ENCODE measurements at places on chromosomes 6 and 20. TPM values are rescaled to one million over a fixed set of nuclear protein-coding genes. Genes with fewer than 3 reads are reported as not detected.

DNA sequence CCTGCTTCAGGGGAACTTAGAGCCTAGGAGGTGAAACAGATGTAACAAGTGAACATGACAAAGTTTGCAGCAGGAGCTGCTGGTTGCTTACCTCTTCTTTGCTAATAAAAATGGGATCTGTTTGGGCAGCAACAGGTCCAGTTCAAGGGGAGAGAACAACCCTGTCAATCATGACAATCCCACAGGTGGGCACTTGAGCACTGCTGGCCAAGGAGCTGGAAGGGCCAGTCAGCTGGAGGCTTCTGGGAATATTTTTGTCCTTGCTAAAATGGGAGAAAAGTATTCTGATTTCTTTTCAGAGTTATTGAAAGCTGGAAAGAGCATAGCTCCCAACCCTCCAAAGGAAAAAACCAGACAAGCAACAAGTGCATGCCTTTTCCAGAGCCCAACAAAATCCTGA, 477.7 kb upstream of the SULF2 start:
- no peak for DNase-seq

- DNase-seq = peak; percentile 97
Observed at GRCh38 chr20:34955231-34956040, at the start of the genes GSS and MYH7B. Gene GSS (minus strand): TSS chr20:34955806. CDS start chr20:34951852, 3,954 bp downstream. Gene MYH7B (plus strand): TSS chr20:34955868. CDS start chr20:34978006, 22,138 bp downstream.

- no peak for DNase-seq
Observed at GRCh38 chr20:20395903-20396568, 28.1 kb downstream of the INSM1 start.

GRCh38 chr6:39167866-39168625, 53.1 kb upstream of the SAYSD1 start:
- no peak for DNase-seq

Gene IMPG1
- not detected for total RNA-seq

GRCh38 chr6:1007159-1007558, 304.7 kb upstream of the FOXQ1 start:
- no peak for DNase-seq

Gene BTNL2
- total RNA-seq = not detected

DNA sequence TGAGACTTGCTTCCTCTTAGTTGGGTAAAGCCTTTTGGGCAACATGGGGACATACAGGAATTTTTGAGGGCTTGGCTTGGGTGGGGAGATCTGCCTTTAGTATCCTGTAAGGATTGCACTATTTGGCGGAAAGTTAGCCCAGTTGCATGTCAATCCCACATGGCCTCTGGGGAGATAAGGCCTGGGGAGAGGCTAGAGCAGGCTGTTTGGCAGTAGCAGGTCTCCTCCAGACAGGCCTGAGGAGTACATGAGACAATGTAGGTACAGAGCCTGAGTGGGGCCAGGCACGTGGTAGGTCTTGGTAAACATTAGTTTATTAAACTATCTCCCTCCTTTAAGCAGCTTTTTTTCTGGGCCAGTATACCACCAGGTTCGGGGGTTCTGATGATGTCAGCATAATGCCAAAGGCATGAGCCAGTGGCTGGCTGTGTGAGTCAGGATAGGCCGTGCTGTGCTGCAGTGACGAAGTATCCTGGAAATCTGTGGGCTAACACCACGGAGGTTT, 147.9 kb downstream of the VEGFA start:
- DNase-seq = peak; percentile 51

DNA sequence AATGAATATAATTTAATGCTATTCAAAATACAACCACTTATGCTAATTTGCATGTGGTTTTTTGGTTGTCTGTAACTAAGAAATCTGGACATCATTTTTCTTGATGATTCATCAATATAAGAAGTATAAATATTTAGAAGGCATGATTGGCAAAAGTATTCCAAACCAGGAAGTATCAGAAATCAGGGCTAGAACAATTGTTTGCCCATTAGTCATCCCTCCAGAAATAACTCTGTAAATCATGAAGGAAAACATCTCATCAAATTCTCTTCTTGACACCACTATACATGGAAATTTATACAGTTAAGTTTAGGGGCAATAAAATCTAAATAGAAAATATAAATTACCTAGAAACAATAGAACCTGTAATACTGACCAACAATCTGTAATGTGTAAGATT, 554.7 kb upstream of the HS3ST5 start:
- no peak for DNase-seq

DNA sequence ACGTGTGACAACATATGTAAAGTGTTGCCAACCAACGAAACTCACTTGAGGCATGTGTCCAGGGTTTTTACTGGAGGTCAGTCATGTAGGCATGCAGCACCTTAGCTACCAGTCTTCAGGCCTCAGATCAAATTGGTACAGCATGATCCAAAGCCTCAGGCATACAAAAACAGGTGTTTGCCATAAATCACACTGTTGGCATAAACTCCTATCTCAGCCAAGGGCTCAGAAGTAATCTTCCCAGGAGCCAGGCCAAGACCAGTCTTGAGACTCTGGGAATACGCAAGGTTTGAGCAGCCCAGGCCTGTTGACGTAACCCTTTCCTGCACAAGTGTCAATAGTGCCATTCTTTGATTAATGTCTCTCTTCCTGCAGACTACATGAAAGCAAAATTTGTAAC, 163.5 kb downstream of the PRL start:
- DNase-seq = no peak

GRCh38 chr20:48903705-48904104, 17.8 kb upstream of the ARFGEF2 start:
- no peak for DNase-seq

GRCh38 chr20:3714092-3714491, 1.7 kb upstream of the SIGLEC1 start:
- no peak for DNase-seq

GRCh38 chr6:12522347-12522746, 194.2 kb upstream of the PHACTR1 start:
- peak; percentile 62 for DNase-seq

GRCh38 chr6:39402239-39402751, 79.8 kb upstream of the KCNK16 start:
- peak; percentile 77 for DNase-seq

DNA sequence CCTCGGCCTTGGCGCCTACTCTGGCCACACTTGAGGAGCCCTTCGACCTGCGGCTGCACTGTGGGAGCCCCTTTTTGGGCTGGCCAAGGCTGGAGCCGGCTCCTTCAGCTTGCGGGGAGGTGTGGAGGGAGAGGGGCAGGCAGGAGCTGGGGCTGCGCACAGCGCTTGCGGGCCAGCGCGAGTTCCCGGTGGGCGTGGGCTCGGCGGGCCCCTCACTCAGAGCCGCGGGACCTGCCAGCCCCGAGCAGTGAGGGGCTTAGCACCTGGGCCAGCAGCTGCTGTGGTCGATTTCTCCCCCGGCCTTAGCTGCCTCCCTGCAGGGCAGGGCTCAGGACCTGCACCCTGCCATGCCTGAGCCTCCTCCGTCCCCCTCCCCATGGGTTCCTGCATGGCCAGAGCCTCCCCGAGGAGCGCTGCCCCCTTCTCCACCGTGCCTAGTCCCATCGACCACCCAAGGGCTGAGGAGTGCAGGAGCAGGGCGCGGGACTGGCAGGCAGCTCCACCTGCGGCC, 136.8 kb downstream of the EPHA7 start:
- DNase-seq = no peak

DNA sequence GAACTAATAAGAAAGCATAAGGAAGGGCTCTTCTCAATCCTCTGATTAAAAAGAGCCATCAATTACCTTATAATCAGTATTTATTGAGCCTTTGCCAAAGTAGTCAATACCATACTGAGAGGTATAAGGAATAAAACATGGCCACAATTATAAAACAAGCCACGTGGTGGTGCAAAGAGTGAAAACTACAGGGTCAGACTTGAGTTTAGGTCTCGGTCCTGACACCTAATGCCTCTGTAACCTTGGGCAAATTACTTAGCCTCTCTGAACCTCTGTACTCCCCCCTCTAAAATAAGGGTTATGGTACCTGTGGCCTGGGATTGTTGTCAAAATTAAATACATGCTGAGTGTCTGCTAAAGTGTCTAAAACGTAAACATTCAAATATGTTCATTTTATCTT, 11.8 kb downstream of the TRIM10 start:
- DNase-seq = no peak

Gene HMGN3
- total RNA-seq = 143 TPM

Gene FAM135A
- total RNA-seq = 10.3 TPM

DNA sequence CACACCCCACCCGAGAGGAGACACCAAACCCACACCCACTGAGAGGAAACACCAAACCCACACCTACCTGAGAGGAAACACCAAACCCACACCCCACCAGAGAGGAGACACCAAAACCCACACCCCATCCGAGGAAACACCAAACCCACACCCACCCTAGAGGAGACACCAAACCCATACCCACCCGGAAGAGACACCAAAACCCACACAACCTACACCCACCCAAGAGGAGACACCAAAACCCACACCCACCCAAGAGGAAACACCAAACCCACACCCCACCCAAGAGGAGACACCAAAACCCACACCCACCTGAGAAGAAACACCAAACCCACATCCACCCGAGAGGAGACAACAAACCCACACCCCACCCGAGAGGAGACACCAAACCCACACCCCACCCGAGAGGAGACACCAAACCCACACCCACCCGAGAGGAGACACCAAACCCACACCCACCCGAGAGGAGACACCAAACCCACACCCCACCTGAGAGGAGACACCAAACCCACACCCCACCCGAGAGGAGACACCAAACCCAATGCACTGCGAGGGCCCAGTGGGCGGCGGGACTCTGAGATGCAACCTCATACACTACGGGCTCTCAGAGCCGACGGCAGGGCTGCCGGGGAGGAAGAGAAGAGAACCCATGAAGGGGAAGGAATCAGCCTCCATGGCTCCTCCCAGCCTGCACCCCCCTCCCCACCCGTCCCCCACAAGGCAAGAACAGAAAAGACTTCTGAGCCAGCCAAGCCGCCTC, 83.3 kb downstream of the TAF4 start:
- no peak for DNase-seq

- DNase-seq = no peak
Observed at GRCh38 chr20:2460752-2461424, 9.7 kb downstream of the SNRPB start.

DNA sequence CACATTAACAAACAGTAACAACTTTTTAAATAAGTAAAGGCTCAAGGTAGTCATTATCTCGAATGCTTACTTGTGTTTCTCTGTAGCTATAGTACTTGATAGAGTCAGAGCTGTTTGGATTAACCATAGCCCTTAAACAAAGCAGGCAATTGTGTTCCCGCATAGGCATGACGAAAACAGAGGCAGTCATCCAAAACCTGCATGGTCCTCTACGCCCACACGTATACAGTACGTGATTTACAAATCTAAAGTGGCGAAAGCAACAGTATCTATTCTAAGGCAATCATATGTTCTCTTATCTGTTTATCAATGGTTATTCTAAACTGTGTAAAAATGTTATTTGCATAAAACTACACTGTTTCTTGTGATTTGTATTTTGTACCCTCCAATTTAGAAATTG, 31.8 kb downstream of the HFE start:
- peak; percentile 72 for DNase-seq
